Aorta (tissue), 5 donors: ENCODE measurements at places on chromosomes 7 and 10. TPM values are rescaled to one million over a fixed set of nuclear protein-coding genes. Genes with fewer than 3 reads are reported as not detected.

GRCh38 chr10:97012470-97012869, 173.3 kb downstream of the SLIT1 start:
- DNase-seq: no peak

- peak; percentile 84 for DNase-seq
Observed at GRCh38 chr7:47536661-47537611, 45.0 kb downstream of the TNS3 start.

DNA sequence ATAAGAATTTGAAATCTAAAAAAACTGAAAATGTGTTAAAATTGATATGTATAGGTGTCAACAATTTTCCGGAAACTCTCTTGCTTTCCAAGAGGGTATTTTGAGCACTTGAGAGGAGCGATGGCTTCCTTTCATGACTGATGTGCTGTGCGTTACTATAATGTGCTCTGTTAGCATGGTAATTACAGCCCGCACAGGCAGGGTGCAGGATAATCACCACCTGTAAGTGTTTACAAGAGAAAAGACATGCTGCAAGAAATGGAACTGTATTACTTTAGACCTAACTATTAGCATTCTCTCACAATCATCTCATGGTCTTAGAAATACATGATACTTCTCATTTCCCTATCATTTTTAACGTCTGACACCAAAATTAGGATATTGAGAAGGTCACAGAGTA, 92.4 kb upstream of the ADARB2 start:
- DNase-seq: no peak

GRCh38 chr7:144018065-144018464, 17.9 kb downstream of the OR6B1 start:
- no peak for DNase-seq

DNA sequence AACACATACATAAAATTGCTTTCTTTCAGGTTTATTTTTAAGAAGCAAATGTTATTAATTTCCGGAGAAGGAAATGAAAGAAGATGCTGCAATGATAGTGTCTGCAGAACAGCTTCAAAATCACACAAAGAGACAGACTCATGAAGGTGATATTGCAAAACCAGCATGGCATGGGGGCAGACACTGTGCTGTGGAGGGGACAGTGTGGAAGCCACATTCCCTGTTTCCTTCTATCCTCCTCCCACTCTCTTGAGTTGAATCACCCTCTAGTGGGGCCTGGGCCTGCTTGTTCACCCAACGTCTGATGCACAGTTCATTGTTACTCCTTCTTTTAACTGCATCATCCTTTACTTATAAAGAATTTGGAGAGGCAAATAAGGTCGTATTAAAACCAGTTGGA, 104.0 kb upstream of the INSIG1 start:
- no peak for DNase-seq

GRCh38 chr7:7231865-7232264, 49.5 kb downstream of the C1GALT1 start:
- no peak for DNase-seq

DNA sequence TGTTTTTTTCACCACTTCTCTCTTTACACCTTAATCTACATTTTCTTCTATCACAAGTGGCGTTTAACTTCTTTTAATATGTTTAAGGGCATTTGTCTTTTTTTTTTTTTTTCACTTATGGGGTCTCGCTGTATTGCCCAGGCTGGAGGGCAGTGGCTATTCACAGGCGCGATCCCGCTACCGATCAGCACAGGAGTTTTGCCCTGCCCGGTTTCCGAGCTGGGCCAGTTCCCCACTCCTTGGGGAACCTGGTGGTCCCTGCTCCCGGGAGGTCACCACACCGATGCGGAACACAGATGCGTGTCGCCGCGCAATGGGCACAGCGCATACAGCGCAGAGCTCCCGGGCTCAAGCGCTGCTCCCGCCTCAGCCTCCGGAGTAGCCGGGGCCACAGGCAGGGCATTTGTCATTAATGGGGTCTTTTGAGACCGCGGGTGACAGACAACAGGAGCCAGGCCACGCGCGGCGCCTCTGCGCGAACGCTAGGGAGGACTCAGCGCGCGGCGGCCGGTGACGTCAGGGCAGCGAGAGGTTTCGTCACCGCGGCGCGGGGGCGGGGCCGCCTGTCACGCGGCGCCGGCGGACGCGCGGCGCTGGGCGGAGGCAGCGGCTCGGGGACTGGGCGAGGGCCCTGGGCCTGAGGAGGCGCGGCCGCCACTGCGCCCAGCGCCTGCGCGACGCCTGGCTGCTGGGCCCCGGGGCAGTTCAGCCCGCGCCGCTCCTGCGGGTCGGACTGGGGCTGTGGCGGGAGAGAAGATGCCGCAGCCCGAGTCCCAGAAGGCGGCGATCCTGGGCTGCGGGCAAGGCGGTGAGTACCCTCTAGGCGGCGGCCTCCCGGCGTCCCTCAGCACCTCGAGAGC, at the start of gene GALNT11:
GALNT11 (plus strand) TSS at position 598 of the 860 bp plus-strand sequence. CDS start 68,554 bp downstream, outside the sequence.
- DNase-seq: peak; percentile 96

- no peak for DNase-seq
Observed at GRCh38 chr10:27207350-27207749, 33.2 kb downstream of the ACBD5 start.

DNA sequence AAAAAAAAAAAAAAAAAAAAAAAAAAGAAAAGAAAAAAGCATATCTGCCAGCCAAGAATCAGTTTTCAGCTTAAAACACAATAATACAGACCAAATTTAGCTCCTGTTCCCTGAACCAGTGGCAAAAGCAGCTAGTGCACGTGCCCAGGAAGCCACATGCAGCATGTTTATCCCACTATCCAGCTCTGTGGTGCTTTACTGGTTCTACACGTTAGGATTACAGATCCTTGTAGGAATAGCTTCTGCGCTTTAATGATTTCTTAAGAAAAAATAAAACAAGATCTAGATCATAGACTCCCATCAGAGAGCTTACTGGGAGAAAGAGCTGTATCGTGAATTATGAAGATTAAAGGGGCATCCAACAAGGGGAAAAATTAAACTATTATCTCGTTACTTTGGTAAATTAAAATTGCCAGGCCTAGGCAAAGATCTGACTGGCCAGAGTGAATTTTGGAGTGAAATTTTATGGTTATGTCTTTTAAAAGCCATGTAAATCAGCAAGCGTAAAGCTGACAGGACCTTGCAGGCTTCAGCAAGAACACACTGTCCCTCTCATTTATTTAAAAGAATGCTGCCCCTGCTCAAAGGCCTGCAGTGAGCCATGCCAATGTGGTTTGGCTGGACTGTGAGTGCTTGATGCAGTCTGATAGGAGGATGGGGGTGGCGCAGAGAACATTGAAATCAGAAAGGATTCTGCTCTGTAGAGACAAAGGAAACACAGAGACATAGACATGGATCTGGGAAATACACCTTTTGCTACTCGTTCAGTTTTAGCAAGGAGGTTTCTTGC, 177.3 kb upstream of the PHYHIPL start:
- DNase-seq: peak; percentile 82

DNA sequence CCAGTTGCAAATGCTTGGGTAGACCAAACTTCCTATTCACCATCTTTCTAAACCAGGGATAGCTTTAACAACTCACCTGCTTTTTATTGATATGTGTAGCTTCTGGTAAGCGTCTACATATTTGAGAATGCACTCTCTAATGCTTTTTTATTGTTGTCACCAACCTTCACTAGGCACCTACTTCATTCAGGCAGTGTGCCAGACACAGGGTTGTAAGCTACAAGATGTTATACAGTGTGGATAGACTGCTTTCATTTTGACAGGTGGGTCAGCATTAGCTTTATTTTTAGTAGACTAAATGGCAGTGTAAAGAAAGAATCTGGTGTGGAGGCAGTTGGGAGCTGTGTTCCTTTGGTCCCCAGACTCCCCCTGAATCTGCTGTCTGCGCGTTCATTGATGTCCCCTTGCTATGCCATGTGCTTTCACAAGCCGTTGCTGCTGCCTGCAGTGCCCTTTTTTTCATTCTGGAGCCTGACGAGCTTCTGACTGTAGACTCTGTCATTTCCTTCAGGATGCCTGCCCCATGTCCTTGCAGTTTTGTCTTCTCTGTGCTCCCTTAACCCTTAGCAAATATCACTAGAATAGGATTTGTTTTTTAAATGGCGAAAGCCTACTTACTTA, 32.1 kb downstream of the NRF1 start:
- DNase-seq: no peak

DNA sequence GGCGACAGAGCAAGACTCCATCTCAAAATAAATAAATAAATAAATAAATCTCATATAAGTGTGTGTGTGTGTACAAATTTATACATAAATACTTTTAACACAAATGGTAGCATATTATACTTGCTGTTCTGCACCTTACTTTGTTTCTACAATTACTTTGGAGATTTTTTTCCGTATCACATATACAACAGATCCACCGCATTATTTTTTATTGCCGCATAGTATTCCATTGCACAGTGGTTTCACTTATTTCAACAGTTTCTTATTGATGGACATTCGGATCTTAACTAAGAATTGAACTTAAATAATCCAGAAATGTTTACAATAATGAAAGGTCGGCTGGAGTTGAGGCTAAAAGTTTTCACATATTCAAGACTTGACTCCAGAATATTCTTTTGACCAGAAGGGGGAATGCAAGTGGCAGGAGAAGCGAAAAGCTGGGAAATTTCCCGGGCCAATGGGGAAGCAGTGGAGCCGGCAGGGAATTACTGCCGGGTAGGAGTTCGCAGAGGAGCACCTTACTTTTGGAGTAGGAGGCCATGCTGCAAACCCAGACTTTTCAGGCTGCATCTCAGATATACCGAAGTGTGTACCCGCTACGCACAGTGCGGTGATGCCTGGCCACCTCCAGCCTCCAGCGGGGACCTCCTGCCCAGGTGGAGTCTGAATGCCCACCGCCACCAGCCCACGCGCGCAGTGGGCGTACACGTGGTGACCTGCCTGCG, 415 bp upstream of the CNNM1 start:
- no peak for DNase-seq

GRCh38 chr10:64444564-64444963, 923.4 kb downstream of the REEP3 start:
- no peak for DNase-seq

DNA sequence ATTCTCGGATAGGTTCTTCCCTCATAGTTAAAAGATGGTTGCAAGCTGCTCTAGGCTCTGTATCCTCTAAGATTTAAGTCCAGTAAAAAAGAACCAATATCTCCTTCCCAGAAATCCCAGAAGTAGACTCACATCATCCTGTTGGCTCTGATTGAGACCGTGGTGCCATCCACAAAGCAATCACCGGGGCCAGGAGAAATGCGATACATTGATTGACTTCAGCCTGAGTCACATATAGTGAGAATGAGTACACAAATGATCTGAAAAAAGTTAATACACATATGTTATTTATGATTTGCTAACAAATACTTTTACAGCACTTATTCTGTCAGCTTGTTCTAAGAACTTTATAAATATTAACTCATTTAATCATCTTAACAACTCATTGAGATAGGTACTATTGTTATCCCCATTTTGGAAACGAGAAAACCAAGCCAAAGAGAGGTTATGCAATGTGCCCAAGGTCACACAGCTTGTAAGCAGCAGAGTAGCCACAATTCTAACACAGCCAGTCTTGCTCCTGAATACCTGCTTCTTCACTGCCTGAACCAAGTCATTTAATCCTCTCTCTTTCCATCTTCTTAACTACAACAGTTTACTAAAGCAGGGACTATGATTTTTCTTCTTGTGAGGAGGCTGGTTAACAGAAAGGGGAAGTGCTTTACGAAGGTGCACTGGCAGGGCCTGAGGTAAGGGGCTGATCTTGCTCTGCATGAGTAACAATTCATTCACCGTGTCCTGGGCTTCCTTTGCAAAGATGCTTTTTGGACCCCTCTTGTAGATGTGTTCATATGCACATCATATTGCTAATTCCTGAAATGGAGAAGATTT, 177.0 kb downstream of the REEP3 start:
- DNase-seq: no peak

The LRIT2 gene
- total RNA-seq: not detected

The SPDYE1 gene
- total RNA-seq: not detected

The SPDYE16 gene
- 0.16 TPM for total RNA-seq

The FGFBP3 gene
- 1.7 TPM for total RNA-seq

The PANK1 gene
- 1.4 TPM for total RNA-seq
